NCI-H1092 (cell line): ENCODE measurements at places on chromosomes 3 and 15.
A peak's percentile ranks its signal among the peaks of the same experiment; 100 is the strongest.

GRCh38 chr3:134640872-134641470 is 9.9 kb downstream of the KY start:
- no peak for DNase-seq

DNA sequence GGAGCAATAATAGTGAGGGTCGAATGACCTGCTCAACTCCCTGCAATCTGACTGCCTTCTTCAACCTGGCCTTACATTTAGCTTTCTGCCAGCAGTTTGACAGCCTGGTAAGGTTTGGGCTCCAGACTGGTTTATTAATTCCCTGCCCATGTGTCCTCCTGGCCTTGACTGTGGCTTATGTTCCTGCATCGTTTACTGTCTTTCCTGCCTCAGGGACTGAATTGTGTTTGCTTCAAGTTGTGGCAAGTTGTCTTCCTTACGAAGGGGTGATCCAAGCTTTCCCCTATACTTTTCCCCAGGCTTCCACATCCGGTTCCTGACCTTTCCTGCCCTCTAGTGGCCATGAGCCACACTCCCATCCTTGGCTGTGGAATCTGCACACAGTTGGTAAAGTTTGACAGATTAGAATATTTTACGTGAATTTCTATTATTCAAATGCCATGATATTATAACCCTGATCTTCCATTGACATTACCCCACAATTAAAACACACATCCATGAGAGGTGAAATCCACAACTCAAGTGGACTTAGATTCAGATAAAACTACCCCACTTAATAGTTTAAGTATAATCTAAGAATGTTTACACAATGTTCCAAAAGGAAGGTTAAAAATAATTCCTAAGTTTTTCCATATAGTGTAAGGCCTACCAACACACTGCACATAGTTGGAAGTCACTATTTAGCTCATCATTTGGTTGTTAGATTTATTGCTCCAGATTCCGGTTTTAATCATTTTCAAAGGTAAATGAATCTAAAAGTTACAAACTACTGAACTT is 95.7 kb downstream of the NEDD4 start:
- DNase-seq, result peak; percentile 7

DNA sequence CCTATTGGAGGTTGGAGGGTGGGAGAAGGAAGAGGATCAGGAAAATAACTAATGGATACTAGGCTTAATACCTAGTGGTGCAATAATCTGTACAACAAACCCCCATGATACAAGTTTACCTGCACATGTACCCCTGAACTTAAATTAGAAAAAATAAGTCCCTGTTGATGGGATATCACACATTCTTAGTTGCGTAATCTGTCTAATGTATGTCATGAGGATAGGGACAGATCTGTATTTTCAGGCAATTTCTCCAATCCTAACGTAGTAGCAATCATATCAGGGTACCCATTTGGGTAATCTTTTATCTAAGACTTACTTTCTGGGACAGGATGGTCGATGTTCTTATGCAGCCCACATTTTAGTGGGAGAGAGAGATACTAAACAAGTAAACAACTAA is 239.1 kb upstream of the AZI2 start:
- no peak for DNase-seq

GRCh38 chr3:195468841-195469240 is 26.0 kb upstream of the ACAP2 start:
- no peak for DNase-seq

- DNase-seq, result no peak
These were observed 50.4 kb upstream of the ADCY5 start for GRCh38 chr3:123499322-123499721.

DNA sequence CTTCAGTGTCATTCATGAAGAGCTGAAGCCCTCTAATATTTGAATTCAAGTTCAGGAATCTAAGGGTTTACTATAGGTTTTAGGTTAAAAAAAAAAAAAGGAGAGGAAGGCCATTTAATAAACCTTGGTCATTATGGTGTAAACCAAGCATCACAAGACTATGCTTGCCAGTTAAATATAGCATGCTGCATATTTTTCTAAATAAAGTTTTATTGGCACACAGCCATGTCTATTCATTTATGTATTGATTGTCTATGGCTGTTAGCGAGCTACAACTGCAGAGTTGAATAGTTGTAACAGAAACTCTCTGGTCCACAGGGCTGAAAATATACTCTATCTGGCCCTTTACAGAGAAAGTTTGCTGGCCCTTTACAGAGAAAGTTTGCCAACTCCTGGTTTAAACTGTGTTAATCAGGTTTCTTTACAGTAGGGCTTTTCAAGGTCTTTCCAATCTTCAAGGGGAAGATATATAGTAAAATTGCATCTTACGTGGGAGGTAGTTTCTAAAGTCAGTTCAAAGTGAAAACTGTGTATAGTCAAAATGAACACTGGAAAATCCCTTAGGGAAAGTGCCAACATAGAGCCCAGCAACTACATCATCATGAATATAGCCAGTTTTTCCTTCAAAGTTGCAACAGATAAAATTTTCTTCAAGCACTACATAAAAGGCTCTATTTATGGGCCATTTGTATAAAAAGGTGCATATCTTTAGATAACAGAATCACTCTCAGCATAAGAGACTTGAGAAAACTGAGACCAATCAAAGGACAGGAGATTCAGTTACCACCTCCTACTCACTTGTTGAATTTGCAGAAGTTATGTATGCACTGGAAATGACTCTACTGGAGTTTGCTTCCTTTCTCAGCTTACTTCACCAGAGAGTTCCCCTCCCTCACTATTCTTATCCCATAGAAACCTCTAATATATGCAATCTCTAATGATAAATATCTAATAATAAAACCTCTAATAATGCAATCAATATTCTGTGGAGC is 49.7 kb upstream of the FRMD4B start:
- no peak for DNase-seq

GRCh38 chr3:65951836-65952505 is 86.7 kb downstream of the MAGI1 start:
- no peak for DNase-seq

GRCh38 chr3:102195198-102195948 is 239.4 kb upstream of the ZPLD1 start:
- DNase-seq, result no peak

GRCh38 chr3:20668411-20668810 is 482.4 kb upstream of the SGO1 start:
- DNase-seq, result no peak

DNA sequence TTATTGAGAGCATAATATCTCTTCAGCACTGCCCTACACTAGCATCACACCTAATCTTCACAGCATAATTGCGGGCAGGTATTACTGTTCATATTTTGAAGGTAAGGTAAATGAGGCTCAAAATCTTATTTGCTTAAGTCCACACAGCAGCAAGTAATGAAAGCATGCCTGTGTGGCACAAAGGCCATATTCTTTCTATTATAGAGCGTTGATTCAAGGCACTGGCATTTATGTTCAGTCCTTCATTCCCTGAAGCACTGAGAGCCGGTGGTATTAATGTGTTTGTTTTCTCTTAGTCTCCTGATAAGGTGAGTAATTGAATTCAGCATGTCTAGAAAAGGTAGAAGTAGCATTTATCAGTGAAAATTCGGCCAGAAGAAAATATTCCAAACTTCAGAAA is 231.2 kb downstream of the BBX start:
- no peak for DNase-seq

GRCh38 chr3:23710555-23710954 is 95.2 kb upstream of the UBE2E1 start:
- DNase-seq, result no peak

- DNase-seq, result no peak
These were observed 401.7 kb downstream of the TBC1D5 start for GRCh38 chr3:17340693-17341092.

GRCh38 chr3:16647668-16648067 is 42.4 kb upstream of the DAZL start:
- no peak for DNase-seq

GRCh38 chr15:40155270-40155910 is 5.5 kb upstream of the BUB1B start:
- no peak for DNase-seq

DNA sequence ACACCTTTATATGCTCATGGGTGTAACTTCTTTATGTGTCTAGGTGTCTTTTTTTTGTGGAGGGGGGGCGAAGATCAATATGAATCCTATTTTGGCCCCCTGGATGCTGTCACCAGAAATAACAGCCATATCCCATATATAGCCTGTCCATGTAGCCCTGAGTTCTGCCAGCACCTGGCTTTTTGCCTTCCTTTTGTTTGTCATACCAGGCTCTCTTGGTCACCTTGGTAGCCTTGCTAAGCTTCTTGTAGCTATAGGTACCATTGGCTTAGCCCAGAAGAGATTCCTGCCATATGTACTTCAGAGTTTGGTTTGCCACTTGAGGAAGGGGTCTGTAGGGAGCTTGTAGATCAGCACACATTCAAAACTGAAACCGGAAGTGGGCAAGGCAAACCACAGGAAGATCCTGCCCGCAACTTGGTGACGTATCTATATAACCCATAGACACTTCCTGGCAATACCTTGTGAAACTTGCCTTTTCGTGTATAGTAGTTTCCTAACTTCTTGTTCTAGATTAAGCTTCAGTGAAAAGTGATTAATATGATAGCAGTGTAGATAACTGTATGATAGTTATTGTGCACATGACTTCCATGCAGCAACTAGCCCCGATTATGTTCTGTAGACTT is 11.9 kb downstream of the RASA2 start:
- DNase-seq, result no peak

DNA sequence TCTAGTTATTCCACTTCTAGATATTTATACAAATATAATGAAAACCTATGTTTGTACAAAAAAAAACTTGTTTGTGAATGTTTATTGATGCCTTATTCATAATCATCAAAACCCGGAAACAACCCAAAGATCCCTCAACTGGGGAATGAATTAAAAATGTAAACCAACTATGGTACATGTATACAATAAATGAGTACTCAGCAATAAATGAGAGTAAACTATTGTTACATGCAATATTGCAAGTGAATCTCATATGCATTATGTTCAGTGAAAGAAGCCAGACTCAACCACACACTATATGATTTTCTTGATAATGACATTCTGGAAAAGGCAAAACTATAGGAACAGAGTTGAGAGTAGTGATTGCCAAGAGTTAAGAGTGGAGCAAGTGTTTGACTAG is 12.3 kb downstream of the ZNF860 start:
- no peak for DNase-seq

DNA sequence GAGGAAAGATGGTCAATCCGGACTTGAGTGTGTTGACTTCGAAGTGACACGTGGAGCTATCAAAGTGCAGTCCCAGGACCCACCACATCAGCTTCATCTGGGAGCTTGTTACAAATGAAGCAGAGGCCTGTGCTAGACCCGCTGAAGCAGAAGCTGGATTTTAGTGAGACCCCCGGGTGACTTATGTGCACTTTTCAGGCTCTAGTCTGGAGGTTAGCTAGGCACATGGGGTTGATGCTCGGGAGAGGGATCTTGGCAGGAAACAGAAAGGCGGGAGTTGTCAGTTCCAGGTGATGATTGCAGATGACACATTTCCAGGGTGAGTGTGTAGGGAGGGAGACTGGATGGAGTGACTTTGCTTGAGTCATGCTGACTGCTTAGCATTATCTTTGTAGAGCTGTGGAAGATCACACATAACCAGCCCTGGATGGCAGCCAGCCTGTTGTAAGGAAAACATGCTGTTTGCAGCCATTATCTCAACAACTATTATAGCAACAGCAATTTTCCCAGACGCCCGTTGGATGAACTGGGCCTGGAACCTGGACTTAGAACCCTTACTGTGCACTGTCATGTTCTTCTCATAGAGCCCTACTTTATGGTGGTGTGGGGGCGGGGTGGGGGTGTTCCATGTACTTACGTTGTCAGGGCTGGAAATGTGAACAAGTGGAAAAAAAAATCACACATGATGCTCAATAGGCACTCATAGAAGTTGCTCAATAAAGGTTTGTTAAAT is 122.4 kb downstream of the THSD4 start:
- DNase-seq, result no peak
